SW 1271 (cell line): ENCODE measurements at places on chromosomes 5 and 9.

- no peak for DNase-seq
These were observed 446.7 kb downstream of the IRX1 start for GRCh38 chr5:4042311-4042710.

DNA sequence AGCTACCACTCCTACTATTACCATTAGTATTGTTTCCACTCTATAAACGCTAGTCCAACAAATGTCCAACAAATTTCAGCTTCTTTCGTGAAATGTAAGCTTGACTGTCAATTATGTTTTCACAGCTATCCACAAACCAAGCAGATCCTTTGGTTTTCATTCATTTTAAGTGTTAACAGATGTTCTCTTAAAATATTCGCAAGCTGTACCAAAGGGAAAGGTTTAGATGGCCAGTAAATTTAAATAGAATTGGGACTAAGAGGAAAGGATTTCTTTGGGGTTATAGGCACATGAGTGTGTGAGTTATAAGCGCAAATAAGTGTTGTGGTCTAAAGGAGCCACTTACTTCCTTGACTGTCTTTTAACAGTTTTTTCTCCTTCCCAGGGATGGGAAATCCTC, 136.8 kb upstream of the ADRA1B start:
- DNase-seq, result no peak

DNA sequence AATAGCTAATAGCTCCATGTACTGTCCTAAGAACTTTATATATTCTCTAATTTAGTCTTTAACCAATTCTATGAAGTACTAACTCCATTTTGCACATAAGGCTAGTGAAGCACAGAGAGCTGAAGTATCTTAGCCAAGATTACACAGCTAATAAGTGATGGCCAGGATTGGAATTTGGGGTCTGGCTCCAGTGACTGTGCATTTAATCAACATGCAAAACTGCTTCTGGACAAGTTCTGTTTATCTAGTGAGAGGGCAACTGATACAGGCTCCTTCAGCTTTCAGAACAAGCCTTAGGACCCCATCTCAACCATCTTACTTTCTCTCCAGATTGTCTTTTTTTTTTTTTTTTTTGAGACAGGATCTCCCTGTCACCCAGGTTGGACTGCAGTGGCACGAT, 21.3 kb downstream of the SLC25A25 start:
- no peak for DNase-seq

DNA sequence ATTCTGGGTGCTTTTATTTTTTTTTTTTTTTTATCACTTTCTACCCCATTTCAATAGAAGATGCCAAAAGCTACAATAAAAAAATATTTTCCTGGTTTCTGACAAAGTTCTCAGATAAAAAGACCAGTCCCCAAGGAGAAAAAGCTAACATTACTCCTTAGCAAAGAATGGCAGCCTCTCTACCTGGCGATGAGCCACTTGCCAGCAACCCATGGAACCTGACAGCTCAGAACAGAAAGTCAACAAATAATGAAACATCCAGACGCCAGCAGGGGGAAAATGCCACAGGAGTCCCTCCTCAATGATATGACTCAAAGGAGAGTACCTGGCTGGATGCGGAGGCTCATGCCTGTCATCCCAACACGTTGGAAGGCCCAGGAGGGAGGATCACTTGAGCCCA, 123.2 kb downstream of the MYO10 start:
- DNase-seq, result no peak

DNA sequence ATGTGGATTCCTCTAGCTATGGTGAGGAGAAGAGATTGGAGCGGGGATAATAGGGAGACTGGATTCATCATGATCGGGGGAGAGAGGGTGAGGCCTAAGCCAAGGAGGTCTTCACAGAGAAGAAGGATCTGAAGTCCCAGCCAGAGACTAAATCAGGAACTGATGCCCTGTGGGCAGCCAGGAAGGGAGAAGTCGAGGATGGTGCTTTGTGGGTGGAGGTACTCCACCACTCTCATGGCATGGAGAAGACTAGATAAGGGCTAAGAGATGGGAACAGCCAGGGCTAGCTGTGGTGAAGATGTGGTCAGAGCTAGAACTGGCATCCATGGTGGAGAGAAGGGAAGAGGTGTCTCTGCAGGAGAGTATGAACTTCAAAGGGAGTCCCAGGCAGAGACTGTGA, 3.0 kb upstream of the RGS14 start:
- no peak for DNase-seq

DNA sequence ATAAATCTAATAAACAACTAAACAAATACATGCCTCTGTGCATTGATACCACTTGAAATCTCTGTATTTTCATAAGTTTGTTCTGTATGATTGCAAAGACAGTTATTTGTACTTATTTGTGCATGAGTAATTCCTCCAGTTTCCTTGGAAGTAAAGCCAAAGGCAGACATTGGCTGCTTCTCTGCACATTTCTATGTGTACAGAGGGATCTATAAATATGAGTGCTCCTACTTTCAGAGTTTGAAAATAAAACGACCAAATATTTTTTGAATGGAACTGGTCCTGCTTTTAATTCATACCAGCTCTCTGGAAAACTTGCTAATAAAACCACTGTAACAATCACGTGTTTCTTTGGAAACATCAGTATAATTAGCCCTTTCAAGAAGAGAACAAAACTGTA, 306.5 kb downstream of the MAN2A1 start:
- DNase-seq, result no peak

DNA sequence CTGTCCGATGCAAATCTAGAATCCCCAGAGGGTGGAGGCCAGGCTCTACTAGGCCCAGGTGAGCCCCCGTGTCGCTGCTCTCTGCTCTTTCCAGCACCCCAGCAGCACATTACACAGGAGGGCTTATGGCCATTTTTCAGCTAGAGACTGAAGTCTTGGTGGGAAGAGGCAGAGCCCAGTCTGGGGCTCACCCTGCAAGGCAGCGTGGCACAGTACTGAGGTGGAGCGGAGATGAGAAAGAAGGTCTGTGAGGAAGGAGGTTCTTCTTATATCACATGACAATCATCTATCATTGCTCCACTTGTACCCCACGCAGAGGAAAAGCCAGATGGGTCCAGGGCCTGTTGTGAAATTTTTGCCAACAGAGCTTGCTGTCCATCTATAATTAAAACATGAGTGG, 10.0 kb upstream of the KIF12 start:
- no peak for DNase-seq

- peak; percentile 26 for DNase-seq
These were observed 31.4 kb downstream of the ANXA6 start for GRCh38 chr5:151126199-151126645.

- no peak for DNase-seq
These were observed 1.1 kb downstream of the NFIB start for GRCh38 chr9:14312719-14313377.

DNA sequence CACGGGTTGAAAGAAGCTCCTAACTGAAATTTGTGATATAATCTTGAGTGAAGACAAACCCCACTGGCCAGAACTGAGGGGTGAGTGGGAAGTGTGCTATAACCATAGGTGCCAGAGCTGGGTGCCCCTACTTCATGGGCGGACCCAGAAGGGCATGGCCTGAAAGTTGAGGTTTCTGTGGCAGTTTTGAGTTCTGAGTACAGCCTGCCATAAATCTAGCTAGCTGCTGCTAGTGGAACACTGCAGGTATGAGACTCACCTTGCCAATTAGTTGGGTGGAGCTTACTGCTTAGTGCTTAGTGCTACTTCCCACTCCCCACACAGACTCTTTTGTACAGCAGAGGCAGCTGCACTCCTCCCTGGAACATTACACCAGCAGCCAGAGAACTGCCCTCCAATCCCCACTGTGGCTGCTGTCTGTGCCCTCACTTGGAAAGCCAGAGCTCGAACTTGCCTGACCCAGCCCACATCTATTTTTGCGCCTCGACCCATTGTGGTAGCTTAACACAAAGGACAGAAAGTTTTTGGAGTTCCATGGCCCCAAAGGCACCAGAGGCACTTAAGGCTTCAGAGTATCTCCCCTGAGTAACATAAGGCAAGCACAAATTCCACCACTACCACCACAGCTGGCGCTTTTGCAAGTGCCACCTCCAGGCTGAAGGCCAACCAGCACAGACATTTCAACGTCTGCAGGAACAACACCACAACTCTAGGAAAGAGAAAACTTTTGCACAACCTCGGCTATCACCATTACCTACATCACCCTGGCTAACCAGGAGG, 27.1 kb upstream of the PTGER4 start:
- no peak for DNase-seq

GRCh38 chr9:121197132-121197531, 4.5 kb downstream of the RAB14 start:
- no peak for DNase-seq

GRCh38 chr9:77952635-77953328, 78.8 kb downstream of the GNAQ start:
- no peak for DNase-seq

GRCh38 chr5:17384181-17384580, 113.8 kb upstream of the TAF11L2 start:
- no peak for DNase-seq

GRCh38 chr5:10288592-10289219, 19.0 kb downstream of the CMBL start:
- DNase-seq, result no peak

DNA sequence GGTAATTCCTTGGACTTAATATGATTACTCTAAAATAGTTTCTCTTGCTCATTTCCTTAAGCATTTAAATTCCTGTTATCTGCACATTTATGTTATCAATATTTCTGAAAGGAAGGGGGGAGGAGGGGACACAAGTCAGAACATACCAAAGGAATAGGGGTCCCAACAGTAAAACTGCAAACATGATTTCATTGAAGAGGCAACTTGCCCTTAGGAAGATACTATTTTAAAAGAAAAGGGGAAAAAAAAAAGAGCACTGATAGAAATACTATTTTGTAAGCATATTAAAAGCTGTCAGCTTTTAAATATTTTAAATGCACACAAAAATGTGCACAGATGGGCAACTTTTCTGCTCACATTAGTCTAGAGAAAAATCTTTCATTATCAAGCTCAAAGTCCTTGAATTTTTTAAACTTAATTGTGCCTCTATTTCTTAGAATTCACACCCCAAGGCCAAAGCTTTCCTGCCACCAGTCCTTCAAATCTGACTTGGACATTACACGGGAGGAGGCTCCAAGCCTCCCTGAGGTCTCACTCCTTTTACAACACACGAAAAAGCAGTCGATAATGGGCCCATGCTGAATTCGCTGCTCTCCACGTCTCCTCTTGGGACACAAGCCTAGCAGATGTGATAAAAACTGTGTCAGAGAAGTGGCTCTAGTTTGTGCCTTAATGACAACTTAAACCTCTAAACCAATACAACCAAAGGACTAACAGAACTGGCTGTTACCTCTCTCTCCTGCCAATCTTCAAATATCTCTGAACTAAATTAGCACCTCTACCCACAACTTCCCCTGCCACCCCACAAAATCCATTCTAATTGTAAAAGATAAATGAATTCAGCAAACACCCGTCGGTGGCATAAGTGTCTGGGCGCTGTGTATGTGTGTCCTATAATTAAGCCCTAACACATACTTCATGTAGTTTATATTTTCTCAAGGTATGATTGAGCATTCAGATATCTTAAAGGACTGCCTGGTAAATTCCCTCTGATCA, 154.3 kb downstream of the DENND1A start:
- DNase-seq, result no peak

DNA sequence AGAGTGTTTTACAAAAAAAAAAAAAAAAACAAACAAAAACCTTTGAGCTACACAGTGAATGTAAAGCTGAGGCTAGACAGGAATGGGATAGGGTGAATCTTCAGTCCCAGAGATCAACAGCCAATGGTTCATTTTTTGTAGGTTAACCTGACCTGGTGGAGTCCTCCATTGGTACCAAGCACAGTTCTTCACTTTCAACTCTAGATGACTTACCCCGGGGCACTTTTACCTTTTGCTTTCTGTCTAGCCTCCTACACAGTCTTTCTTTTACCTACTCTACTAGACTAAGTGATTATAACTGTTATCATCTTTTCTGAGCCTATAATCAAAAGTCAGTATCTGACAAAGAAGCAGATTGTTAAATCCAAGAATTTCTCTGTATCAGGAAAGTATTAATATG, 50.9 kb downstream of the ANXA2R start:
- DNase-seq, result no peak

DNA sequence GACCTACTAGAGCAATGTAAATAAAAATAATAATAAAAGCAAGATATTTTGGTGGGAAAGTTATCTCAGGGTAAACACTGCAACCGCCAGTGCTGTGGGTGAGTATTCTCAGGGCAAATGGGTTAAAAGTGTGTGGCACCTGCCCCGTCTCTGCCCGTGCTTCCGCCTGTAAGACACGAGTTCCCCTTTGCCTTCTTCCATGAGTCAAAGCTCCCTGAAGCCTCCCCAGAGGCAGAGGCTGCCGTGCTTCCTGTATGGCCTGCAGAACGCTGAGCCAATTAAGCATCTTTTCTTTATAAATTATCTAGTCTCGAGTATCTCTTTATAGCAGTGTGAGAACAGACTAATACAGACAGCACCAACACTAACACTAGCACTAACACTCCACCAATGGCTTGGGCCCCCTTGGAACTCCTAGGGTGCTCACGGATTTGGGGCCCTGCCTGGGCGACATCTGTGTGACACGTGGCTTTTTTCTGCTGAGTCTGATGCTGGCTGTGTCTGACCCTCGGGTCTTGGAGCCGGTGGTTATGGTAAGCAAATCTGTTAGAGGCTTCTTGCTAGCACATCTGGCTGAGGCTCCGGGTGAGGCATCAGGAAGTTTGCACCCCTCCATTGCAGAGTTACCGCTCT, 10.6 kb downstream of the PLEKHG4B start:
- DNase-seq, result no peak

- no peak for DNase-seq
These were observed 201.2 kb downstream of the MSX2 start for GRCh38 chr5:174925586-174925985.

DNA sequence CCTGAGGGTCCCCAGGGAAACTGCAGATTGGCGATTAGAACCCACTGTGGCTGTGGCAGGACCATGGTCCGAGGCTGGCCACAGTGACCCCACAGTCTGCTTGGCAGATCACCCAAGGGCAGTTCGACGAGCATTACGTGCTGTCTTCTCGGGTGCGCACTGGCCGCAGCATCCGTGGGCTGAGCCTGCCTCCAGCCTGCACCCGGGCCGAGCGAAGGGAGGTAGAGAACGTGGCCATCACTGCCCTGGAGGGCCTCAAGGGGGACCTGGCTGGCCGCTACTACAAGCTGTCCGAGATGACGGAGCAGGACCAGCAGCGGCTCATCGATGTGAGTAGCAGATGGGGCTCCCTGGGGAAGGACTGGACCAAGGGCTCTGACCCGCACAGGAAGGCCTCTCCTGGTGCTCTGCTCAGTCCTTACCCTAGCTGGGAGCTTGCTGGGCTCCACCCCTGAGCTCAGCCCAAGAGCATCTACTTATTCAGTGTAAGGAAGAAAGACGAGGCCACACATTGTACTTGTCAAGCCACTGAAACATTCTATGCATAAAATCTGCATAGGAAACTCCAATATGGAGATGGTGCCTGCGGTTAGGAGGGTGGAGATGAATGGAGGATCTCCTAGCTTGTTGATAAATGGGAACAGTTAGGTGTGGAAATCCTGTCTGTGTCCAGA, 21.9 kb downstream of the CKMT2 start:
- DNase-seq, result no peak

DNA sequence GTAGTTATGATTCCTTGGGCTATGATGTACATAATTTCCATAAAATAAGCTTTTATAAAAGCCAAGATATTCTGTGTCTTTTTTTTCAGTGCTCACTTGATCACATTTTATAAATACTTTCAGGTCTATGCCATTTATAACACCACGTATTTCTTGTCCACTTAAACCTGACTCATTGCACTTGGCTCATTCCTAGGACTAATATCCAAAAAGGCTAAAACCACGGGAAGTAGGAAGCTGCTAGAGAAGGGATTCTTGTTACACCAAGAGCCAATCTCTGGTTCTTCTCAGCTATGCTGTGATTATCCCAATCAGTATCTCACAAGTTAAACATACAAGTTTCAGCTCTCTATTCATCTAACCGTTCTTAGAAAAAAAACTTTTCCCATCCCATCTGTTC, 80.4 kb upstream of the CDH6 start:
- no peak for DNase-seq
